ENCODE measurements at places on chromosomes 7 and 10. TPM values are rescaled to one million over a fixed set of nuclear protein-coding genes. Genes with fewer than 3 reads are reported as not detected.

TCF7L2 gene
- polyA plus RNA-seq, result 42.9 TPM

EGFR gene
- 32.3 TPM for polyA plus RNA-seq

PRKAR1B gene
- polyA plus RNA-seq, result 34.9 TPM

FGFBP3 gene
- polyA plus RNA-seq, result 2.0 TPM

DNA sequence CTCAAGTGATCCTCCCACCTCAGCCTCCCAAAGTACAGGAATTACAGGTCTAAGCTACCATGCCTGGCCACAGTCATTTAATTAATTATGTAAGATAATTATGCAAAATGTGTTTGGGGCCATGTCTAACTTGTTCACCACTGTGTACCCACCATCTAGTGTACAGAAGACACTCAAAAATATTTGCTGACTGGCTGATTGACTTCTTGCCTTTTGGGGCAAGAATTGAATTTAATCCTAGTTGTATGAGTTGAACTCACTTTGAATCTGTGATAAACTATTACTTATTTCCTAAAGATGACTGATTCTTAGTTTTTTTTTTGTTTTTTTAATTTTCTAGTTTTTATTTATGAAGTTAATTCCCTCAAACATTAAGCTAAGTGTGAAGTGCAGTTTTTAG lies 15.8 kb upstream of the ZC3HAV1L start:
- DNase-seq, result no peak

DNA sequence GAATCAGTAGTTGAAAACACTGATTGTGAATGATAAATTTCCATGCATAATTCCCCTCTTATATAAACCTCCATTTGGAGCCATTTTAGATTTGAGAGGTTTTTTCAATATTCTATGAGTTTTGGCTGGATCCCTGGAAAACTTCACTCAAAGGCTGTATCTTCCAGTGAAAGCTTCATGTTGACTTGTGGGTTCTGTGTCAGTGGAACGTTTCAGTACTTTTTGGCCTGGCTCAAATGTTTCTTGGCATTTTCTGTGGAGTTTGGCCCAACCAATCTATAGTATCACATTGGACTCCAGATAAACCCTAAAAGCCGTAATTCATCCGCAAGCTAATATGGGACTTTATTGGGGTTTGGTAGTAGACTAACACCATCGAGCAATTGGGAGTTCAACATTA lies 172.6 kb upstream of the PRPS1L1 start:
- no peak for DNase-seq

DNA sequence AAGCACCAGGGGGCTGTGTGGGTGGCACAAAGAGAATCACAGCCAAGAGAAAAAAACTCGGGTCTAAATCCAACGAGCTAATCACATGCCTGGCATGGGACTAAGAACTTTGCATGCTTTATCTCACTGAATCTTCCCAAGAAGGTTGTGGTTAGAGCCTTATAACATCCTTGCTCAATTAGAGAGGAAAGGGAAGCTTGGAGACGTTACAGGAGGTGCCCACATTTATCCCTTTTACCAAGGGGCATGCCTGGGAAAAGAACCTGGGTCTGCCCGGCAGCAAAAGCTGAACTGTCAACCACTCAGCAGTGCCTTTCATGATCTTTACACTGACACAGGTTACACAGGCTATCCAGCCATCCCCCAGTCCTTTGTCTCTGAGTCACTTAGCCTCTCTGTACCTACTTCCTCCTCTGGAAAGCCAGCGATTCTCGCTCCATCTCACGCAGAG lies 190.1 kb downstream of the PRPF18 start:
- no peak for DNase-seq

DNA sequence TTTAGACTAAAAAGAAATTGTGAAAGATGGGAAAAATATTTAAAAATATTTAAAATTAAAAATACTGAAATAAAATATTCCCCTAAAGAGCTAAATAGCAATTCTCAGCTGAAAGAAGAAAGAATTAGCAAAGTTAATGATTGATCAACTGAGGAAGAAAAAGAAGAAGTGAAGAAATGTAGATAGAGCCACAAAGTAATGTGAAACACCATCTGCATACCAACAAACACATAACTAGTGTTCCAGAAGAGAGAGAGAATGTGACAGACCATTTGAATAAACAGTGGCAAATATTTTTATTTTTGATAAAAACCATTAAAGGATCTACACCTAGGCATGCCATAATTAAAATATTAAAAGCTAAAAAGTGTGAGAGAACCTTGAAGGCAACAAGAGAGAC lies 784.5 kb upstream of the ZWINT start:
- DNase-seq, result no peak

GRCh38 chr10:108452533-108452932 lies 1288.0 kb upstream of the SORCS1 start:
- DNase-seq, result no peak

DNA sequence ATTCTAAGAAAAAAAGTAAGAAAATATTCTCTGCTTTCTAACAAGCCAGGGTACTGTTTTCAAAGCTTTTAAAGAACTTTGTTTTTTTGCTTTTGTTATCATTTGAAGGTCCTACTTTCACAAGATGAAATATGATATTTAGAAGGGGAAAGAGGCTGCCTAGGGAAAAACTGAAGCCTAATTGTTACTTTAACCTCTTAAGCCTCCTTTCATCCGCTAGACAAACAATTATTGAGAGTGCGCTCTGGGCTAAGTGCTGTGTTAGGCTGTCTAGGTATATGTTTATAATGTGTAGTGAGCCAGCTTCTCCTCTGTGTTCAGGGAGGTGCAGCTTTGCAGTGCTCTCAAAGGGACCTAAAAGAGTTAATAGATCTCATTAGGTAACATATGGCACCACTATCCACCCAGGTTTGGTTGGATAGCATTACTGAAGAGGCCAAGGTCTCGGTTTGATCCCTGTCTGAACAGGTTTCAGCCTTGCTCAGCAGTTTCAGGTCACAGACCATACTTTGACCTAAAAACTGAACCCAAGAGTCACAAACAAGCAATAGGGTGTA lies 17.9 kb downstream of the PDK4 start:
- DNase-seq, result no peak

GRCh38 chr10:133530506-133530905 lies 3.3 kb downstream of the CYP2E1 start:
- no peak for DNase-seq

DNA sequence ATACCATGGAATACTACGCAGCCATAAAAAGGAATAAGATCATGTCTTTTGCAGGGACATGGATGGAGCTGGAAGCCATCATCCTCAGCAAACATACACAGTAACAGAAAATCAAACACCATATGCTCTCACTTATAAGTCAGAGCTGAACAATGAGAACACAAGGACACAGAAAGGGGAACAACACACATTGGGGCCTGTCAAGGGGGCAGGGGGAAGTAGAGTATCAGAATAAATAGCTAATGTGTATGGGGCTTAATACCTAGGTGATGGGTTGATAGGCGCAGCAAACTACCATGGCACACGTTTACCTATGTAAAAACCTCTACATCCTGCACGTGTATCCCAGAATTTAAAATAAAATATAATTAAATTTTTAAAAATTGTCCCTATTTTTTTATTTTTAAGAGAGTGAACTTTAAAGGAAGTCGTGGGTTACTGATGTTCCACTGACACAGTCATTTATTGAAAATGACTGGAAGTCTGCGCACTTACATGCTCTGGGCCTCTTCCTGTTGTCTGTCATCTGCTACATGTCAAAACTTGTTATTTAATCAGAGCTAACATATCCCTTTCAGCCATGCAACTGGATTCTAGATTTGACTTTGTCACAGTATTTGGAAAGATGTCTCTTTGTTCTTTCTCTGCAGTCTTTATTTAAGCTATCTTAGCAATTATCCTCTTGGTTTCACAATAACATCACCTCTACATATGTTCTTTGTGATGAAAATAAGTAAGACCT lies 73.7 kb upstream of the ABCB5 start:
- no peak for DNase-seq

- no peak for DNase-seq
Measured at GRCh38 chr10:126013489-126014281, 117.3 kb downstream of the FANK1 start.
